Adrenal gland (tissue), 19 donors: ENCODE measurements at places on chromosomes 6 and 20. TPM values are rescaled to one million over a fixed set of nuclear protein-coding genes. Genes with fewer than 3 reads are reported as not detected.

- no peak overlapping the region for H3K4me3 ChIP-seq
- no peaks in the 10 kb centered on the region for H3K4me1 ChIP-seq
- H3K36me3 ChIP-seq = no peaks in the 10 kb centered on the region
- no peaks in the 10 kb centered on the region for H3K27me3 ChIP-seq
Observed at GRCh38 chr6:141969201-141969600, 163.5 kb upstream of the GJE1 start.

The ULBP2 gene
- total RNA-seq = not detected

GRCh38 chr6:25547797-25548196 is 104.2 kb upstream of the SCGN start:
- no peaks in the 10 kb centered on the region for H3K4me1 ChIP-seq
- no peak overlapping the region for H3K4me3 ChIP-seq
- no peak for DNase-seq
- no peaks in the 10 kb centered on the region for H3K36me3 ChIP-seq
- no peak overlapping the region for H3K27ac ChIP-seq

DNA sequence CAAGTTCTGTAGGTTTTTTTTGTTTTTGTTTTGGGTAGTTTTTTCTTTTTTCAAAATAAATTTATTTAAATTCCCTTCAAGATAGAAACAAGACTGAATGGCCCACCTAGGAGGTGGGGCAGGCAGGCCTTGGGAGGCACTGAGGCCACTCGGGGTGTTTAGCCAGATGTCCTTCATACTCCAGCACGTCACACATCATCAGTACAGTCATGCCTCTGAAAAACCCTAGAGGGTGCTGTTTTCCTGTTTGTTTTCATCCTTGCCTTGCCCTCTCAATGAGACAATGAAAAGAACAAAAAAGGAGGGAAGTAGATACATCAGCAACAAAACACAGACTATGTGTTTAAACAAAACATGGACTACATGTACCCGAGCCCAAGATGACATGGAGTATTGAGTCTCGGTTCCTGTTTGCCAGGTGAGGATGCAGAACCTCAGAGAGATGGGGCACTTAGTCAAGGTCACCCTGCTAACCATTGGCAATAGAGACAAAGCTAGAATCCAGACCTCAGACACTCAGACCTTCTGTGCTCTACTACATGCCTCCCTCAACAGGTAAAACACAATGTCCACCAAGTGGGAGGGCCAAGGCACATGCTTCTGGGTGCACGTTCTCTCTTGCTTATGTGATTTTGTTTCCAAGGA is 26.8 kb upstream of the CLIC5 start:
- H3K27ac ChIP-seq = no peak overlapping the region
- no peaks in the 10 kb centered on the region for H3K36me3 ChIP-seq
- no peaks in the 10 kb centered on the region for H3K4me1 ChIP-seq

DNA sequence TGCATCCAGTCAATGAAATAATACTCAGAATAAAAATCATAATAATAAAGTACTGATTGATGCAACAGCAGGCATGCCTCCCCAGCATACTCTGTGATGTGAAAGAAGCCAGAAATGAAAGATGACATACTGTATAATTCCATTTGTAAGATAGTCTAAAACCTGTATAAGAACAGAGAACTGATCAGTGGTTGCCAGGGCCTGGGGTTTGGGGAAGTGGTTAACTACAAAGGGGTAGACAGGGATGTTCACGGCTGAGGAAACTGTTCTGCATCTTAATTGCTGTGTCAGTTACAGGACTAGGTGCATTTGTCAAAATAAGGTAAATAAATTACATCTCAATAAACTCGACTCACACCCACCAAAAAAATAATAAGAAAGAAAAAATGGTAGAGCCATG is 81.3 kb upstream of the BMP2 start:
- no peaks in the 10 kb centered on the region for H3K27me3 ChIP-seq
- no peak overlapping the region for H3K4me3 ChIP-seq
- DNase-seq = no peak
- H3K4me1 ChIP-seq = no peaks in the 10 kb centered on the region

- H3K4me3 ChIP-seq = no peak overlapping the region
- no peaks in the 10 kb centered on the region for H3K27me3 ChIP-seq
- no peak overlapping the region for H3K27ac ChIP-seq
- no peaks in the 10 kb centered on the region for H3K36me3 ChIP-seq
Observed at GRCh38 chr6:51025082-51025777, 206.6 kb downstream of the TFAP2B start.

- peak; percentile 52 for DNase-seq
- H3K27me3 ChIP-seq = no peaks in the 10 kb centered on the region
- no peak overlapping the region for H3K4me3 ChIP-seq
- no peak overlapping the region for H3K27ac ChIP-seq
Observed at GRCh38 chr20:18904624-18905023, 91.0 kb downstream of the SCP2D1 start.

GRCh38 chr6:170010665-170011203 is 259.3 kb downstream of the ERMARD start:
- no peaks in the 10 kb centered on the region for H3K27me3 ChIP-seq
- H3K36me3 ChIP-seq = no peaks in the 10 kb centered on the region
- H3K27ac ChIP-seq = no peak overlapping the region
- H3K4me3 ChIP-seq = no peak overlapping the region
- H3K4me1 ChIP-seq = no peaks in the 10 kb centered on the region

The CAP2 gene
- total RNA-seq = 21.9 TPM

The GRM1 gene
- 0.06 TPM for total RNA-seq

DNA sequence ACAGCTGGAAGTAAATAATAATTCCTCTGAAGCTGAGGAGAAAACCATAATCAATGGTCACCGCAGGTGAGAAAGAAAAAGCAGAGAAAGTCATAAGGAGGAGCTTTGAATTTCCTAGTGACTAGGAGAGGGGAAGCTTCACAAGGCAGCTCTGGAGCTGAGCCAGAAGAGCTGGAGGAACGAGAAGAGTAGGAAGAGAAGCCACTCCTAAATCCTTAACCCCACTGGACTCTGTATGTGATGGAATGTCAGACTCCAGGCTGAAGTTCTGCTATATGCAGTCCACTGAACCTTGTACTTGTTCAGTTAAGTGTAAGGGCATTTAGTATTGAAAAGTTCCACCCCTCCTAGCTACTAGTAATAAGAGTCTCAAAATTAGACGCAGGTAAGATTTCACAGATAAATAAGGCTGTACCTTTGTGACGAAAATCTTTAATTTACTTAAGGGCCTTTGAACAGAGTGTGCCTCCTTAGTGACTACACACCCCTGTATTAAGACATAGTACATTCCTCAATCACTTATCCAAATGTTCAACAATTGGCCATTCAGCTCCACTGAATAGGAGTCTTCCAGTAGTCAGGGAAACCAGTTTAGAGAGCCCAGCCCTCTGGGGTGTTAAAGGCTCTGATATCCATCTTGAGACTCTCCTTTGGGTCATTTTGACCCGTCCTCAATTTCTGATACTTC is 71.4 kb upstream of the UFL1 start:
- H3K4me3 ChIP-seq = no peak overlapping the region
- DNase-seq = no peak
- no peaks in the 10 kb centered on the region for H3K36me3 ChIP-seq
- no peaks in the 10 kb centered on the region for H3K4me1 ChIP-seq

GRCh38 chr6:145731447-145731846 is 3.9 kb downstream of the EPM2A start:
- peaks cover 14% of the 10 kb centered on the region for H3K4me1 ChIP-seq
- no peaks in the 10 kb centered on the region for H3K27me3 ChIP-seq
- H3K27ac ChIP-seq = no peak overlapping the region
- no peaks in the 10 kb centered on the region for H3K36me3 ChIP-seq

- H3K4me3 ChIP-seq = no peak overlapping the region
- no peaks in the 10 kb centered on the region for H3K36me3 ChIP-seq
- no peaks in the 10 kb centered on the region for H3K4me1 ChIP-seq
Observed at GRCh38 chr6:119858901-119859300, 509.3 kb upstream of the MAN1A1 start.

DNA sequence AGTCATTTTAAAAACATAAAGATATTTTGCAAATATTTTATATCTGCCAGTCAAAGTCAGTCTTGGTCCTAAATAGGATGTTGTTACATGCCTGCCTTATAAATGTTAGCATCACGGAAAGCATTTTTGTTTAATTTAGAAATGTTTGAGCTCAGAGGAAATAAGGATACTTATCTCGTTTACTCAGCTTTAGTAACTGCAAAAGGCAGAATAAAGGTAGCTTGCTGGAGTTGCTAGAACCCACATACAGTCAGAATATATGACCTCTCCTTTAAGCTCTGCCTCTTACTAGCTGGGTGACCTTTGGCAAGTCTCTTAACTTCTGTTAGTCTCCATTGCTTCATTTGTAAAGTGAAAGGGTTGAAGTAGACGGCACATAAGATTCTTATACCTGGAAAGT is 867.3 kb downstream of the KIF16B start:
- no peak overlapping the region for H3K27ac ChIP-seq
- no peak overlapping the region for H3K4me3 ChIP-seq
- no peaks in the 10 kb centered on the region for H3K36me3 ChIP-seq
- H3K4me1 ChIP-seq = no peaks in the 10 kb centered on the region
- H3K27me3 ChIP-seq = no peaks in the 10 kb centered on the region

The TNFAIP3 gene
- total RNA-seq = 10.5 TPM

The COX4I2 gene
- total RNA-seq = not detected

- H3K4me1 ChIP-seq = no peaks in the 10 kb centered on the region
- no peaks in the 10 kb centered on the region for H3K27me3 ChIP-seq
- H3K27ac ChIP-seq = no peak overlapping the region
- no peak overlapping the region for H3K4me3 ChIP-seq
- no peak for DNase-seq
Observed at GRCh38 chr6:100952006-100952405, 70.9 kb upstream of the ASCC3 start.

The SLC2A10 gene
- total RNA-seq = 8.5 TPM

The FABP7 gene
- total RNA-seq = not detected

The CLIC5 gene
- 1.4 TPM for total RNA-seq

GRCh38 chr6:129104131-129104530 is 221.2 kb downstream of the LAMA2 start:
- no peaks in the 10 kb centered on the region for H3K27me3 ChIP-seq
- H3K36me3 ChIP-seq = no peaks in the 10 kb centered on the region
- no peak overlapping the region for H3K4me3 ChIP-seq
- H3K4me1 ChIP-seq = no peaks in the 10 kb centered on the region

GRCh38 chr6:43874814-43875590 is 105.0 kb downstream of the VEGFA start:
- no peaks in the 10 kb centered on the region for H3K4me1 ChIP-seq
- no peaks in the 10 kb centered on the region for H3K27me3 ChIP-seq
- no peaks in the 10 kb centered on the region for H3K36me3 ChIP-seq
- no peak for DNase-seq
- no peak overlapping the region for H3K27ac ChIP-seq
- H3K4me3 ChIP-seq = no peak overlapping the region

DNA sequence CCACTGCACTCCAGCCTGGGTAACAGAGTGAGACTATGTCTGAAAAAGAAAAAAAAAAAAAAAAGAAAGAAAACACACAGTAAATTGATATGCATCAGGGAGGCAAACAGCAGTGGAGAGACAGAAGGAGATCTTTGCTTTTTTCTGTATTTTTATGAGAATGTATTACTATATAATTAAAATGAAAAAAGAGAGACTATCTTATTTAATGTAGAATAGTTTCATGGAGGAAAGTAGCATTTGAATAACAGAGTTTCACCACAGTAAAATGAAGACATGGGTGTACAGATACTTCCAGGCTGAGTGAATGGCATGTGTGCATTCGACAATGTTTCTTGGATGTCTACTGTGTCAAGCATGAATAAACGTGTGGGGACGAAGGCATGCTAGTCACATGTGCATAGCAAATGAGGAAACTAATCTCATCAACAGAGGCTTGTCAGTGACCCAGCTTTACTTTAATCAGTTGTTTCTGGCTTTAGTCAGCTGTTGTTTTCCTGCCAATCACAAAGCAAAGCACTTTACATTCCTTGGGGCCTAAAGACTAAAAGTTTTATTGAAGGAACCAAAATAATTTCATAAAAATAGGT is 55.5 kb upstream of the ARMH2 start:
- DNase-seq = no peak
- no peaks in the 10 kb centered on the region for H3K27me3 ChIP-seq
- H3K36me3 ChIP-seq = no peaks in the 10 kb centered on the region
- no peak overlapping the region for H3K4me3 ChIP-seq
- peaks cover 10% of the 10 kb centered on the region for H3K4me1 ChIP-seq

DNA sequence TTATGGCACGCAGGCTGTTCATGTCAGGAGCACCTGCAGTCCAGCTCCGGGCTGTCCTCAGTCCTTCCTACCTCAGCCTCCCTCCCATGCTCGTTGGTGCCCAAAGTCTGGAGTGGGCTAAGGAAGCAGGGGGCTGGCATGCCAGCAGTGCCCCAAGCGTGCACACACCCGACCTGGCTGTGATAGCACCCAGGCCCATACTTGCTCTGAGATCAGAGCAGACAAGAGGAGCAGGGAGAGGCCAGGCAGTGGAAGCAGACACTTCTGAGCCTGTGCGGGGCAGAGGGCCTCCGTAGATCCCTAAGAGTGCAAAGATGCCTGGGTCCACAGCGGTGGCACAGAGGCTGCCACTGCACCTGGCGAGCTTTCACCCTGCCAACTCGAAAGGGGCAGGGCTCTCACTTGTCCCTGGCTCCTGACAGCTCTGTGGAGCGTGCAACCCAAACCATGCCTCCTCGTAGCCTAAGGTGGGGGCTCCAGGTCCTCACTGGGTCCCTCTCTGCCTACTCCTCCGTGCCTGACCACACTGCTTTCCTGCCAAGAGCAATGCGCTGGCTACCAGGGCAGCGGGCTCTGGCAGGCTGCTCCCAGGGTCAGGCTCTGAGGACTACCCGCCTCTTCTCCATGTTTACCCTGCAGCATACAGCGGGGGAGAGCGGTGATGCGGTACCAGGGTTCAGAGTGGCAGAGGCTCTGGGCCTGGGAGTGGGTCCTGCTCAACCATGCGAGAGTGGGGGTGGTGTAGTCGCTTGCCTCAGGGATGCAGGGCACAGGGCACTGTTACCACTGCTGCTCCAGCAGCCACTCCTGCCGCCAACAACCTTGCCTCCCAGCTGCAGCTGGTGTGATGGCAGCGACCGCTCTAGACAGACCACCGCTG is 59.5 kb downstream of the MANEA start:
- no peak for DNase-seq
- no peak overlapping the region for H3K27ac ChIP-seq
- H3K27me3 ChIP-seq = no peaks in the 10 kb centered on the region

- H3K27ac ChIP-seq = no peak overlapping the region
- no peak overlapping the region for H3K4me3 ChIP-seq
- DNase-seq = no peak
- no peaks in the 10 kb centered on the region for H3K36me3 ChIP-seq
- no peaks in the 10 kb centered on the region for H3K27me3 ChIP-seq
Observed at GRCh38 chr6:166419286-166419685, 36.5 kb upstream of the MPC1 start.

GRCh38 chr6:49155316-49155715 is 307.7 kb downstream of the MMUT start:
- H3K27me3 ChIP-seq = no peaks in the 10 kb centered on the region
- DNase-seq = no peak
- no peaks in the 10 kb centered on the region for H3K36me3 ChIP-seq
- no peaks in the 10 kb centered on the region for H3K4me1 ChIP-seq

The EFCAB8 gene
- 0.07 TPM for total RNA-seq

GRCh38 chr6:106630366-106630765 is 988 bp downstream of the QRSL1 start:
- no peaks in the 10 kb centered on the region for H3K27me3 ChIP-seq
- peaks cover 27% of the 10 kb centered on the region for H3K4me1 ChIP-seq
- peak overlapping the region; percentile 88 for H3K4me3 ChIP-seq
